ENCODE measurements at places on chromosomes 1 and 21.

GRCh38 chr1:18419113-18419844 is 61.5 kb upstream of the KLHDC7A start:
- DNase-seq = no peak

DNA sequence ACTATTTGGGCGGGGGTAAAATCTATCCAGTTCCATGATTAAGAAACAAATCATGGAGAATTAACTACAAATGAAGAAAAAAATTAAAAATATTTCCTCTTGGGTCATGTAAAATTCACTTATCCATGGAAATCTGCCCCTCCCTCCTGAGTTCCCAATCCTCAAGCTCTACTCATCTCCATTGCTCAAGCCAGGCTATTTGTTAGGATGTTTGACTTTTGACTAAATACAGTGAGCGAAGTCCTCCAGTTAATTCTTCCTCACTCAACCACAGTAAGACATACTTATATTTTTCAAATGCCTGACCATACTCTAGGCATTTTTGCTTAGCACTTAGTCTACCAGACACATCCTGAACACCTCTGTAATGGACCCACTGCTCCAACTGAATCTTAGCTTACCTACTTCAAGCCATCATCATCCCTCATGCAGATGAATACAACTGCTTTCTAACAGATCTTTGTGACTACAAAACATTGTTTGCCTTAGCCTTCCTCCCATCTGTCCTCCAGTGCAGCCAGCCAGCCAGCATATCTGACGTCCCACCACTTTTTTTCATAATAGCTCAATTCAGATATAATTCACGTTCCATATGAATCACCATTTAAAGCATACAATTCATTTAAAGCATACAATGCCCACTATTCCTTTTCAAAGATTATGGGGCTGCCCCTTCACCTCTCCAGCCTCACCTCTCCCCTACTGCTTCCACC is 154.2 kb downstream of the RERE start:
- no peak for DNase-seq

DNA sequence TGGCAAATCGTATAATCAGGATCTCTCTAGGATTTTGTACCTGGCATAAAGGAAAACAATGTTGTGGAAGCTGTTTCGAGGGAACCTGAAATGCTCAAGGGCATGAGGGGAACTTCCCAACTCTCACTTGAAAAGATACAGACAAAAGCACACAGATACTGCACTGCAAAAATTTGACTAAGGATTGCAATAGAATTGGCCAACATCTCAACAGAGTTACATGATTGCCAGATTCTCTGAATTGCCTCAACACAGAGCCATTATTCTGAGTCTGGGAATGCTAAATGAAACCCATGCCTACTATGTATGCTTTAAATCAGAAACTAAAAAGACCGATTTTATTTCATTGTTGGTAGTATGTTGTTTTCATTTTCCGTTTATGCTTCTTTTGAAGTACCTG is 16.0 kb downstream of the KRTAP19-8 start:
- DNase-seq = no peak

GRCh38 chr1:203751051-203751450 is 13.9 kb upstream of the LAX1 start:
- no peak for DNase-seq

- no peak for DNase-seq
Measured at GRCh38 chr1:42946120-42946898, 12.4 kb downstream of the SLC2A1 start.

DNA sequence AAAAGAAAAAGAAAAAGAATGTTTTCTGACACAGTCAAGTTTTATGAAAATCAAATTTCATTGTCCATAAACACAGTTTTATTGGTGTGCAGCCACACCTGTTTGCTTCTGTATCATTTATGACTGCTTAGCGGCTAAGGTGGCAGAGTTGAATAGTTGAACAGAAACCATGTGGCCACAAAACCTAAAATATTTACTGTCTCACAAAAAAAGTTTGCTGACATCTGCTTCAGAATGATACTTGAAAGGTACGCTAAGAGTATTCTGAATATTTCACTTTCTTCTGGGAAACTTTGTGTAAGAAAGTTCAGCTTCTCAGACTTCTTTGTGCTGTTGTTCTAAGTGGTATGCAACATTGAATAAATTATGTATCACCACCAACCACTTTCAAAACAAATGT is 6.2 kb downstream of the KCNK1 start:
- DNase-seq = no peak

- DNase-seq = no peak
Measured at GRCh38 chr1:33319186-33319948, 1.5 kb downstream of the A3GALT2 start.

DNA sequence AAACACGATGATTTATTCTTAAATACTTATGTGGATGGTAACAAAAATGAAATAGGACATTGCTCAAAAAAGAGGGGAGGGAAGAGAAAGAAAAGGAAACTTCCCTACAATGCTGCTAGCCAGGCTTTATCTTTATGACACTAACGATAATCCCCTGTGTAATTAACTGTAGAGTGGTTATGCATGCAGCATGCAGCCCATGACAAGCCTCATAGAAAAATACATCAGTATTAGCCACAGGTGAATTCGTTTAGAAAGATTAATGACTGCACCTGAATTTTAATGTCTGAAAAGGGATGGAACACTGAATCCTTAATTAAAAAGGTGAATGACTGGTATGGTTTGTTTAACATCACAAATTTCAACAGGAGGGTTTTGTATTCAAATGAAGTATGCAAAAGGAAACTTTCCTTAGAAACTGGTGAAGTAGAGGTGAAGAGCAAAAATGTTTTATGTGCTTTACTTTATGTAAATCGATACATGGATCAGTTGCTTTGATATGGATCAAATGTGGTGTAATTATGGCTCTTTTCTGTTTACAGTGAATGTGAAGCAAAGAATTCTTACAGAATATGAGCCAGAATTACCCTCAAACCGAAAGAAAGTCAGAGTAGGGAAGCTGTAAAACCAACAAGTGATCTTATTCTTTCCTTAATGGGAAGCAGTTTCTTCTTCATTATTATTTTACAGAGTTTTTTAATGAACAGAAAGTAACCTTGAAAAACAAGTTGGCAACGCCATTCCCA is 569.6 kb upstream of the ADGRL2 start:
- DNase-seq = no peak

DNA sequence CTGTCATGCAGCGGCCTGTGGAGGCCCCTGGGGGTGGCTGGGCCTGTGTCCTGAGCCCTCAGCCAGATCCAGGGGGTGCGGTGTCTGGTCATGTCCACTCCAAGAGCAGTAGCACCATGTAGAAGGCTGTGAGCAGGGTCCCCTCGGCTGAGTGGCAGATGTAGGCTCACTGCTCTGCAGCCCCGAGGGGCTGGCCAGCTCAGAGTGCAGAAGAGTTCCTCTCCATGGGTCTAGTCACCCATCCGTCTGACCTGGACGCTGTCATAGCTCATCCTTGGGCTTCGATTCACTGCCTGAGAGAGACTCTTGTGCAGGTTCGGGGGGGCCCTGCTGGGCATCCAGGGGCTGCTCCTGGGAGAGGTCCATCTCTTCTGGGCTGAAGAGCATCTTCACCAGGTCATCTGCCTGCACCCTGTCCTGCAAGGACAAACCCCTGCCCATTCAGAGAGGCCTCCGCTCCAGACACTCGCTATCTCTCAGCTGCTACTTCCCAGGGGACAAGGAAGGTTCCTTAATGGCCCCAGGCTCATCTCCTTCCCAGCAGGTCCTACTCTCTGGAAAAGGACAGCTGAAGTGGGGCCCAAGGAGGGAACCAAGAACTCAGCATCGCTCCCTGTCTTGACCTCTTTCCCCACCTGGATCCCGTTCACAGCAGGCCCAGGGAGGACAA is 6.5 kb upstream of the CLDN19 start:
- no peak for DNase-seq

GRCh38 chr1:232627645-232628334 is 2.1 kb downstream of the SIPA1L2 start:
- DNase-seq = no peak

DNA sequence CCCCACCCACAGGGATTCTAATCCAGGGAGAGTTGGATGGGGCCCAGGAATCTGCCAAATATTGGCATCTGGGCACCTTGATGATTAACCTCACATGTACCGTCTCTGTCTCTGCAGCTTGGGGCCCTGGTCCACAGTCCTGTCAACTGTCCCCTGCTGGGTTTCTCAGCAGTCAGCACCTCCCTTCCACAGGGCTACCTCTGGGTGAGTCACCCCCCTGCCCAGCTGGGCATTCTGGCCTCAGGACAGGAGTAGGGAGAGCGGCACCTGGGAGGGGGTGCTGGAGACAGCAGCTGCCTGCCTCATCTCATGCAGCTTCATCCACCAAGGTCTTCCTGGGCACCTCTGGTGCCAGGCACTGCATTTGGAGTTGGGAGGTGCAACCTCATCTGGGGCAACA is 100.6 kb upstream of the ACTL8 start:
- DNase-seq = no peak

GRCh38 chr1:153509036-153509435 is 26.8 kb downstream of the S100A6 start:
- DNase-seq = no peak

GRCh38 chr1:156697481-156697880 is 7.9 kb downstream of the CRABP2 start:
- DNase-seq = no peak

DNA sequence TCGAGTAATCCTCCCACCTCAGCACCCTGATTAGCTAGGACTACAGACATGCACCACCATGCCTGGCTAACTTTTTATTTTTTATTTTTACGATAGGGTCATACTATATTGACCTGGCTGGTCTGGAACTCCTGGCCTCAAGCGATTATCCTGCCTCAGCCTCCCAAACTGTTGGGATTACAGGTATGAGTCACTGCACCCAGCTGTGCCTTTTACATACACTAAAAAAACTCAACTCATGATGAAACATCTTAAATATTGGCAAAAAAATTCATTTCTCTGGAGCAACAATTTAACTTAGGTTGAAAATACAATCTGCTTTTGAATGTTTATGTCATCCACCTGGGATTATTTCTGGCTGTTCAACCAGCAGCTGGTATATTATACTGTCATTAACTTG is 598.3 kb upstream of the ZP4 start:
- no peak for DNase-seq

- no peak for DNase-seq
Measured at GRCh38 chr1:167061073-167061464, 29.1 kb downstream of the GPA33 start.

GRCh38 chr1:3124246-3124645 is 55.2 kb downstream of the PRDM16 start:
- no peak for DNase-seq

GRCh38 chr21:26965907-26966581 is 844 bp downstream of the ADAMTS5 start:
- no peak for DNase-seq

All from amygdala (tissue), 56 donors.